ENCODE measurements at places on chromosomes 16 and 17. TPM values are rescaled to one million over a fixed set of nuclear protein-coding genes. Genes with fewer than 3 reads are reported as not detected.

GRCh38 chr17:27413792-27414191 is 42.5 kb upstream of the KSR1 start:
- no peaks in the 10 kb centered on the region for H3K36me3 ChIP-seq
- peaks cover 9% of the 10 kb centered on the region for H3K27me3 ChIP-seq
- no peaks in the 10 kb centered on the region for H3K4me1 ChIP-seq
- DNase-seq: no peak
- H3K4me3 ChIP-seq: no peak overlapping the region

DNA sequence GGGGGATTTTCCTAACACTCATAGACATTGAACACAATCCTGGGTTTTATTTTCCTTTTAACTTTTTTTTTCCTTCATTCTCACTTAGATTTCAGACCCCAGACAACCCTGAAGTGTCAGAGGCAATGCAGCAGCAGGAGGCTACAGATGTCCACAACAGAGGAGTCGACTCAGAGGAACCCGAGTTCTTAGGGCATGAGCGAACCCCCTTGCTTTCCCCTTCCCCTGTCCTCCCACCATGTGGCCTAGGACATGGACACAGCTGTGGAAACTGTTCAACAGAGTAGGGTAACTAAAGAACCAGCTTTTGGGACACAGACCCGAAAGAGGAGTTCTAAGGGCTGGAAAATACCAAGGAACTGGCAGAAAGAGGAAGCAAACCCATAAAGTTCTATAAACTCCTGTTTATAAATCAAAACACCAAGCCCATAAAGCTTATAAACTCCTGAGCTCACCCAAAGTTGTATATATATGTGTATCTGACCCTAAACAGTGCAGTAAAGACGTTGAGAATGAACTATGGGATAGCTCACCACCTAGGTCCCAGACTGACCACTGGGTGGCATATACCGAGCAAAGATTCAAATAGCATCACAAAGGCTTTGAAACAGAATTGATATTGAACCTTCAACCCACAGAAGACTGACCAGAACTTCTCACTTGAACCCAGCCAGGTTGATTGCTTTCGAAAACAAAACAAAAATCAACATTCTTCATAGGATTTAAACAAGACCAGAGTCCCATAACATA is 33.9 kb downstream of the CMTM4 start:
- no peak overlapping the region for H3K4me3 ChIP-seq
- no peak overlapping the region for H3K27ac ChIP-seq
- DNase-seq: no peak
- H3K4me1 ChIP-seq: peaks cover 4% of the 10 kb centered on the region
- peaks cover 12% of the 10 kb centered on the region for H3K27me3 ChIP-seq

DNA sequence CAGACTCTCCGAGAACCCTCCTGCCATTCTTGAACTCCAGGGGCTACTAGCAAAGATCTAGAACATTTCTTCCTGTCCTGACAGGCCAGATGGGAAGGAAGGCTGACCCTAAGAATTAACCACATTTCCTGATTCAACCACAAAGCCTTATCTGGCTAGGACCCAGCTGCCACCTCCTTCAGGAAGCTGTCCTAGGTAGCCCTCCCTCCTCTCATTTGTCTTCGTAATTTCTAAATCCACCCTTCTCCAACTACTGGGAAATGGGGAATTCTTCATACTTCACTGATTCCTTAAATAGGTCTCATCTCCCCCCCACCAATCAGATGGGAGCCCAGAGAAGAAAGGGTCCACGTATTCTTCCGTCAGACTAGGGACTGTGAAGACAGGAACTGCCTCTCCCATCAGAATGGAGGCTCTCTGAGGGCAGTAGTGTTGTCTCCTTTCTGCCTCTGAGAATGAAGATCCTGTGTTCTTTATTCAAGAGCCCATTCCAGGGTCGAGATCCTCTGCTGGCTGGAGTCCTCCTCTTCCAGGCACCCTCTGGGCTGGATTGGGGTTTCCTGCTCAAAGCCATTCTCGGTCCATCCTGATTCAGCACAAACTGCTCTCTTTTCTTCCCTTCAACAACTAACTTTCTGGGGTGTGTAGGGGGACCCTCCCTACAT is 2.1 kb downstream of the SAMD14 start:
- no peak overlapping the region for H3K4me3 ChIP-seq
- no peak overlapping the region for H3K27ac ChIP-seq
- DNase-seq: no peak
- peaks cover 37% of the 10 kb centered on the region for H3K27me3 ChIP-seq
- peaks cover 2% of the 10 kb centered on the region for H3K36me3 ChIP-seq
- peaks cover 34% of the 10 kb centered on the region for H3K4me1 ChIP-seq

KRTAP3-2 gene
- total RNA-seq: not detected

DNA sequence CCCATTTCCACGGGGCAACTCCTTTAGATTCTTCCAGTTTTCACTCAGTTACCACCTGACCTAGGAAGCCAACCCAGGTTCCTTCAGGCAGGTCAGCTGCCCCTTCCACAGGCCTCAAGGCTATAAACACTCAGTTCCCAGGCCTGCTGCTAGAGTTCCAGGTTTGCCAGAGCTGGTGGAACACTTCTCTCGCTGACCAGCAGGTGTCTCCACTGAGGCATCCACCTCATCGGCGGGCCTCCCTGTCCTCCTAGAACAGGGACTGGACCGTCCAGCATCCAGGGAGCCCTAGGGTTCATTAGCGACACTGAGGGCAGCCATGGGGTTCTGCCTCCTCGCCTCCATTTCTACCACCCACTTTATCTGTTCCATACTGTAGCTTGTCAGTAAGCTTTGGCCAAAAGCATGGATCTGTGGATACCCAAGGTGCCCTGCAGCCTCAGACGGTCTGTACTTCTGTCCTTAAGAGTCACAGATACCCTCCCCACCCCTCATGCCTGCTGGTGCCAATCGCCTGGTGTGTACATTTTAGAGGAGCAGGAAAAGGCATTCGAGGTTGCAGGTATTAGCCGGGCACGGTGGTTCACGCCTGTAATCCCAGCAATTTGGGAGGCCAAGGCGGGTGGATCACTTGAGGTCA is 29.0 kb downstream of the PIMREG start:
- H3K4me1 ChIP-seq: no peaks in the 10 kb centered on the region
- DNase-seq: peak; percentile 75
- H3K36me3 ChIP-seq: no peaks in the 10 kb centered on the region
- no peak overlapping the region for H3K27ac ChIP-seq

DNA sequence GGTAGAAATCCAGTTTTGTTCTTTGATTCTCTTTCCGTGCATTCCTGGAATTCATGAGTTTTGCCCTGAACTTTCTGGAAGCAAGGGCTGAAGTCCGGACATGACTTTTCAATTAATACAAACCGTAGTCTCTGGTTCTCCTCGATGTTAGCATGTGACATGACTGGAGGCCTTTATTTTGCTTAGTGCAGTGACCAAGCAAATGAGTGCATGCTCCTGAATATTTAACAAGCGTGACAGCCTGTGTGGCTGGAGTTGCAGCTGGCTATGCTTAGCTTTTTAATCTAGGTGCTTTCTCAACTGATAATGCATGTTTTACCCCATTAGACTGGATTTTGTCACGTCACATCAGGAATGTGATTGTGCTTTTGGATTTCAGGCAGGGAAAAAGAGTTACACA is 302.1 kb downstream of the MAP2K6 start:
- H3K36me3 ChIP-seq: no peaks in the 10 kb centered on the region
- H3K4me3 ChIP-seq: no peak overlapping the region
- no peaks in the 10 kb centered on the region for H3K4me1 ChIP-seq
- H3K27me3 ChIP-seq: no peaks in the 10 kb centered on the region

TP53TG3 gene
- total RNA-seq: not detected

CMTM3 gene
- 104 TPM for total RNA-seq

DNA sequence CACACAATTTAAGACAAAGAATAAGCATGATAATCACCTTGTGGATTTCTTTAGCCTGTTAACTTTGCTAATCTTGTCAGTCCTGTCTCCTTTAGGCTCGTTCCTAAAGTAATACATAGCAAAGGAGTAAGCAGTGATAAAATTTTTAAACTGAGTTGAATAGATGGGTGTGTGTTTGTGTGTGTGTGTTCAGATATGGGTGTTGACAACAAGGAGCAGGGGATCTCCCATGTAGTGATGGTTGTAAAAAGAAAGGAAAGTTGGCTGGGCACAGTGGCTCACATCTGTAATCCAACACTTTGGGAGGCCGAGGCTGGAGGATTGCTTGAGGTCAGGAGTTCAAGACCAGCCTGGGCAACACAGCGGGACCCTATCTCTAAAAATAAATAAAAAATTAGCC is 44.6 kb upstream of the KCNJ2 start:
- no peaks in the 10 kb centered on the region for H3K27me3 ChIP-seq
- no peak overlapping the region for H3K27ac ChIP-seq
- H3K4me1 ChIP-seq: no peaks in the 10 kb centered on the region
- no peak overlapping the region for H3K4me3 ChIP-seq

CLDN6 gene
- not detected for total RNA-seq

GRCh38 chr17:66932311-66932710 is 32.2 kb upstream of the CACNG4 start:
- no peak for DNase-seq
- no peak overlapping the region for H3K27ac ChIP-seq
- no peaks in the 10 kb centered on the region for H3K4me1 ChIP-seq
- peaks cover 21% of the 10 kb centered on the region for H3K27me3 ChIP-seq
- H3K4me3 ChIP-seq: no peak overlapping the region
- no peaks in the 10 kb centered on the region for H3K36me3 ChIP-seq

- no peak for DNase-seq
- no peak overlapping the region for H3K27ac ChIP-seq
- H3K27me3 ChIP-seq: no peaks in the 10 kb centered on the region
- H3K4me1 ChIP-seq: no peaks in the 10 kb centered on the region
- H3K36me3 ChIP-seq: peaks cover 38% of the 10 kb centered on the region
Observed at GRCh38 chr16:19607616-19608280, 52.2 kb downstream of the VPS35L start.

GRCh38 chr17:78746263-78746948 is 35.7 kb downstream of the CYTH1 start:
- DNase-seq: no peak
- H3K4me1 ChIP-seq: peaks cover 94% of the 10 kb centered on the region
- H3K27me3 ChIP-seq: no peaks in the 10 kb centered on the region
- no peak overlapping the region for H3K4me3 ChIP-seq
- H3K27ac ChIP-seq: peak overlapping the region; percentile 23
- peaks cover 33% of the 10 kb centered on the region for H3K36me3 ChIP-seq

All from activated CD8-positive, alpha-beta T cell treated with anti-CD3 and anti-CD28 coated beads, Interleukin-2, amount 10 ng/mL, durations not matched to agents 7 days and 5 days (primary cell).